ENCODE measurements at places on chromosomes 5 and 9. TPM values are rescaled to one million over a fixed set of nuclear protein-coding genes. Genes with fewer than 3 reads are reported as not detected.

CTXN3 gene
- total RNA-seq: 8.5 TPM

KCNIP1 gene
- total RNA-seq: 51.2 TPM

SLC34A3 gene
- total RNA-seq: not detected

CCDC152 gene
- 14.1 TPM for total RNA-seq

TAL2 gene
- 1.4 TPM for total RNA-seq

SPINK1 gene
- not detected for total RNA-seq

RNF208 gene
- 1.8 TPM for total RNA-seq

ST8SIA4 gene
- 76.1 TPM for total RNA-seq

TEX48 gene
- not detected for total RNA-seq

EFNA5 gene
- total RNA-seq: 22.6 TPM

ZFP37 gene
- total RNA-seq: 17.5 TPM

PCDHGA9 gene
- total RNA-seq: 14.3 TPM

FRMPD1 gene
- total RNA-seq: 3.0 TPM

C9orf50 gene
- total RNA-seq: 0.23 TPM

CYLC2 gene
- total RNA-seq: not detected

SMIM33 gene
- total RNA-seq: not detected

GOLM1 gene
- 124 TPM for total RNA-seq

WNK2 gene
- 30.7 TPM for total RNA-seq

TAF11L5 gene
- not detected for total RNA-seq

F2RL1 gene
- 3.0 TPM for total RNA-seq

PHF19 gene
- 8.3 TPM for total RNA-seq

GNA14 gene
- total RNA-seq: 1.4 TPM

ANKRD31 gene
- 1.2 TPM for total RNA-seq

PHYHD1 gene
- total RNA-seq: 2.1 TPM

SLC6A7 gene
- total RNA-seq: 20.5 TPM

CCNJL gene
- total RNA-seq: 2.5 TPM

FOXD4L4 gene
- total RNA-seq: 1.4 TPM

CORO2A gene
- total RNA-seq: 7.6 TPM

ANKRD34B gene
- 3.0 TPM for total RNA-seq

CKMT2 gene
- total RNA-seq: 4.2 TPM

FBP2 gene
- total RNA-seq: 0.23 TPM

CCDC192 gene
- total RNA-seq: not detected

GABRA6 gene
- total RNA-seq: 0.23 TPM

GPR150 gene
- 0.23 TPM for total RNA-seq

PCDHGB6 gene
- 17.8 TPM for total RNA-seq

PRUNE2 gene
- 35.8 TPM for total RNA-seq

CERCAM gene
- total RNA-seq: 10.4 TPM

STPG3 gene
- total RNA-seq: not detected

CDX1 gene
- total RNA-seq: not detected

TAF11L9 gene
- not detected for total RNA-seq

SLC6A19 gene
- not detected for total RNA-seq

ROR2 gene
- 2.3 TPM for total RNA-seq

IER5L gene
- 8.5 TPM for total RNA-seq

TTC16 gene
- 0.23 TPM for total RNA-seq

OSMR gene
- 2.8 TPM for total RNA-seq

SPINK13 gene
- not detected for total RNA-seq

ANKRD55 gene
- total RNA-seq: 7.4 TPM

DND1 gene
- total RNA-seq: 0.69 TPM
